Kidney glomerular epithelial cell (primary cell): ENCODE measurements at places on chromosomes 4 and X.

DNA sequence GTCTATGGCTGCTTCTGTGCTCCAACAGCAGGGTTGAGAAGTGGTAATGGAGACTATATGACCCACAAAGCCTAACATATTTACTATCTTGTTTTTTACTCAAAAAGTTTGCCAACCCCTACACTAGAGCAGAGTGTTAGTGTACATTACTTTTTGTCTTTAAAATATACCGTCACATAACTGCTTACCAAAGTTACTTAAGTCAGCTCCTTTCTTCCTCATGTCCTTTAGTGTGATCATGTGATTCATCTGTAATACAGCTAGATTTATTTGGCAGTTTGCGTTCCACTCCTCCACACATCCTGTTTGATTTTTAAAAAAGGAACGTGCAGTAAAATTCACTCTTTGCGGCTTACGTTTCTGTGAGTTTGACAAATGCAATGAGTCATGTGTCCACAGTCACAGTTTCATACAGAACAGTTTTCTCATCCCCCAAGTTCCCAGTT, 162.4 kb upstream of the GPRIN3 start:
- DNase-seq: peak; percentile 79

GRCh38 chr4:2931512-2932301, 31.5 kb downstream of the NOP14 start:
- no peak for DNase-seq

GRCh38 chrX:39104745-39105144, 303.5 kb downstream of the MID1IP1 start:
- no peak for DNase-seq

GRCh38 chr4:10448991-10449390, 8.2 kb downstream of the ZNF518B start:
- no peak for DNase-seq

DNA sequence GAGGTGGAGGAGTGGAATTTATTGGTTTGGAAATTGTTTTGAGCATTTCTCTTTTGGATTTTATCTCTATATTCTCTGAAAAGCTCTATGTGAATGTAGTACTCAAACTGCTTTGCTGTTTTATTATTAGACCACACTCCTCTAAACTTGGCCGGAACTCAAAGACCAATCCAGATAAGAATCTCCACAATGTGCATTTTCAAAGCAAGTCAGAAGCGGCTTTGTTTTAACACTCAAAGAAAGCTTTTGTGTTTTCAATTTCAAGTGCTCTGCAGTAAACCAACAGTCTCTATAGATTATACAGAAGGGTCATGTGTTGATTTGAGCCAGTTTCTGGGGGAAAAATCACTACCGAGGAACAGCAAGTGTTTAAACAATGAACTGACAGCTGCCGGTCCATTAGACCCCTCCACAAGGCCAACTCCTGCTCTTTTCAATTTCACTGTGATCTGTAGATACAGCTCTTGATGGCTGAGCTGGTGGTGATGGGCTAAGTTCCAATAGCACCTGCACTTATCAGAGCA, 79.4 kb downstream of the FTHL17 start:
- no peak for DNase-seq

- DNase-seq: no peak
Observed at GRCh38 chr4:107643021-107643420, 77.0 kb downstream of the PAPSS1 start.

GRCh38 chr4:150126201-150126863, 48.1 kb downstream of the DCLK2 start:
- DNase-seq: no peak

- no peak for DNase-seq
Observed at GRCh38 chr4:156195914-156196313, 242.2 kb upstream of the CTSO start.

GRCh38 chr4:102036619-102037376, 246.3 kb downstream of the BANK1 start:
- DNase-seq: no peak

- peak; percentile 62 for DNase-seq
Observed at GRCh38 chr4:15756361-15756861, 21.7 kb upstream of the CD38 start.

DNA sequence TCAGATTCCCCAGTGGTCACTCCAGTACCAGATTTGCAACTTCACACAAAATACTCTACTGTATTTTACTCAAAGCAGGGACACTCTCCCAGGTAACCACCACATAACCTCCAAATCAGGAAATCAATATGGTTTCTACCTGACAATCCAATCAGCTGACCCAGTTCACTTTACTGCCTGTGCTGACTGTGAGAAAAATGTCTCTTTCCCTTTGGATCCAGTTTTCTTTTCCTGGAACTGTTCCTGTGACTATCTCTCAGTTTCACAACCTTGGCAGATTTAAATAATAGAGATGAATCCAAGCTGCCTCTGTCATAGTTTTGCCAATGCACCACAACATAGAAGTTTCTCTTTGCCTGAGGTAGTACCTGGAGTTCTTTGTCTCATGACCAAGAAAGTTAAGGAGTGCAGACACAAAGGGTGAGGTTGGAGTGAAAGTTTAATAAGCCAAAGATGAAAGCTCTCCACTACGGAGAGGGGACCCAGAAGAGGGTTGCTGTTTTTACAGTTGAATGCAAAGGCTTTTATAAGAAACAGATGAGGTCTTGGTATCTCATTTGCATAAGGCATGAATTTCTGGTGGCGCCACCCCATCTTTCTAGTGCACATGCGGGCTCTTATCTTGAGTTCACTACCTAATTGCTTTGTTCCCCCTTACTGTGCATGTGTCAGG, 29.7 kb upstream of the IL9R start:
- DNase-seq: no peak

DNA sequence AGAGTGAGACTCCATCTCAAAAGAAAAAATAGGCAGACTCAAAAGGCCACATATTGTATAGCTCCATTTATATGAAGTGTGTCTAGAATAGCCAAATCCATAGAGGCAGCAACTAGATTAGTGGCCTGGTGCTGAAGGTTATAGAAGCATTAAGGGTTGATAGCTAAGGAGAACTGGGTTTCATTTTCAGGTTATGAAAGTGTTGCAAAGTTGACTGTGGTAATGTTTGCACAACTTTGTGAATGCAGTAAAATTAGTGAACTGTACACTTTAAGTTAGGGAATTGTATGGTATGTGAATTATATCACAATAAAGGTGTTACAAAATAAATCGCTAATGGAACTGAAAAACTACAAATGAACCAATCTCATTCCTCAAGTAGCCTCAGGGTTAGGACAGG, 28.3 kb downstream of the TXLNG start:
- DNase-seq: no peak

DNA sequence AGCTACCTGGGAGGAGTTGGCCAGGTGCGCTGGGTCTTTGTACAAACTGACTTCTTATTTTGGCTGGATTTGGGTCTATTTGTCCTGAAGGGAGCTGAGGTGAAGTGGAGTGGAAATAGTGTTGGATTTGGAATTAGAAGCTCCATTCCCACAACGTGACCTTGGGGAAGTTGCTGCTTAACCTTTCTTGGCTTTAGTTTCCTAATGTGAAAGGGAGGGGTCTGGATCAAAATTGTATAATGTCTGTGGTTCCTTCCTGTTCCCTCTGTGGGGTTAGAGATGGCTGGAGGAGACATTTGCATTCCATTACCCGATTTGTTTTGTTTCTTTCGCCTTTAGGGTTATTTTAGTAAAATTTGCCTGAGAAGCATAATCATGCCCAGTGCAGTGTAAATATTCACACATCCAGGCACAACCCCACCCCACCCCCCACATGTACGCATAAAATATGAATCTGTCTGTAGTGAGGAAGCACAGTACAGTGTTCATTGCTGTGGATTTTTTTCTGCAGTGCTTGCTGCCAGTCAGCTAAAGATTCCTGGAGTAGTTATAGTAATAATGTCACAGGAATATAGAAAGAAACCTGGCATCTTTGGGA, 21.5 kb downstream of the JADE1 start:
- no peak for DNase-seq

GRCh38 chrX:47507153-47507867, 24.3 kb upstream of the ZNF41 start:
- no peak for DNase-seq

- DNase-seq: no peak
Observed at GRCh38 chr4:26176598-26177149, 144.1 kb upstream of the RBPJ start.

DNA sequence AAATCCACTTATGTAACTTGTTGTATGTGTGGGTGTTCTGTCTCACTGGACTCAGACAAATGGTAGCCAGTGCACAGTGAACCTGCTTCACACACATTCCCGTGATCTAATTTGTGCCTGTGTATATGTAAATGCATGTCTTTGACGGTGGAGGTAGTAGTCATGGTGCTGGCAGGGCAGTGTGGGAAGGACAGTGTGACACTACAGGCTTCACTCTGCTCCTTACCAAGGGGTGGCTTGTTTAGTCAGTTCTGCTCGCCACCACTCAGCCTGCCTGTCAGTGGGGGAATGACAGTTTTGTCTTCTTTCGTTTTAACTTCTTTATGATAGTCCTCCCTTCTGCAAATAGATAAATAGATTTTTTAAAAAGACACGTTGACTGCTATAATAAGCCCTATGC, 17.7 kb upstream of the PAQR3 start:
- no peak for DNase-seq

GRCh38 chrX:13587786-13588477, 18.5 kb downstream of the EGFL6 start:
- DNase-seq: no peak

DNA sequence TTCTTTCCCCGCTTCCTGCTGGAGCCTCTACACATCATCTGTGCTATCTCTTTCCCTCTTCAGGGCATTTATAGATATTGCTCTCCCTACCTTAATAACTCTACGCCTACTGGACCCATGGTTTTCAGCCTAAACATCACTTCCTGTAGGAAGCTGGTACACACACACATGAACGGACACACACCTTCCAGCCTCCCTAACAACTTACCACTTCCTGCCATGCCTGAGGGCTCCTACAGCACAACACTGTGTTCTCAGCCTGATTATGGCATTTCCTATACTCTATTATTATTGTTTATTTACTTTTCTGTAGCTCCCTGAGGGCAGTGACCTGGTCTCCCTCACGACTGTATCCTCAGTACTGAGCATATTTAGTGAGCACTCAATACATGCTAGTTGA, 163.6 kb upstream of the MAP3K15 start:
- no peak for DNase-seq
